ENCODE measurements at places on chromosomes 5 and 9. TPM values are rescaled to one million over a fixed set of nuclear protein-coding genes. Genes with fewer than 3 reads are reported as not detected.

DNA sequence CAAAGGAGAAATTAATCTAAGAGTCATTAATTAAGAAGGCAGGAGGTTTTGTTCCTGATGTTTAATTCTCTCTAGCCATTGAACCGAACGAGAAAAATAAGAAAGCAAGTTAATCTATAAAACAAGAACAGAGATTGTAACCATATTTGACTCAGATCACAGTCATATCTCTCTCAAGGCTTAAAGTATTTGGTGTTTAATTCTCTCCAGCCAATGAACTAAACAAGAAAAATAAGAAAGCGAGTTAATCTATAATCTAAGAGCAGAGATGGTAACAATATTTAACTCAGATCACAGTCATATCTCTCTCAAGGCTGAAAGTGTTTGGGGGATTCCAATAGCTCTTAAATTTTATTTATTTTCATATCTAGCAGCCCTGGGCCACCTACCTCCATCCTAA is 74.4 kb upstream of the SHISAL2B start:
- no peak for DNase-seq
- H3K36me3 ChIP-seq, result no peaks in the 10 kb centered on the region
- H3K4me1 ChIP-seq, result no peaks in the 10 kb centered on the region
- no peak overlapping the region for H3K27ac ChIP-seq

DNA sequence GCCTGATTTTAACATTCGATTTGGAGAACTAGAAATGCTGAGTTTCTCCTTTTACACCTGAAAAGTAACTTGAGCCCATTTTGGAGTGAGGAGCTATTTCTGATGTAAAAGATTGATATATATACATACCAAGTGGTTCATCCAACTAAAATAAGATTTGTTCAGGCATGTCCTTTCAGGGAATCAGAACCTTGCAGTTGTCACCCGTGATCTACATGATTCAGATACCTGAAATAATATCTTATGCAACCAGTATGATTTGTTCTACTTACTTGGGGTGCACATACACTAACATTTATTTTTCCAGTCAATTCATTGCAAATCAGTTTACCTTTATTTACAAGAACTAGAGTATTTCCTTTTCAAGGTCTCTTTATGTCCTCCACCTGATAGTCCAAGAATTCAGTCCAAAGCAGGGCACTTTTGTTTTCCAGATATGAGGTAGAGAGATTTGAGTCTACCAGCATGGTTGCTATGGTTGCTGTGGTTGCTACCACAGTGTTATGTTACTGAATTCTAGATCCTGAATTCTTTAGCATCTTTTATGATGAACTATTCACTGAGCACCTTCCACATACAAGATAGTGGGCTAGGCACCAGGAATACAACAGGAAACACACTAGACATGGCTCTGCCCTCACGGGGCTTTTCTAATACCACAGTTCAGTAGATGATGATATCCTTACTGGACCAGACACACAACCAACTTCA is 49.3 kb downstream of the CCL28 start:
- no peaks in the 10 kb centered on the region for H3K36me3 ChIP-seq
- H3K27ac ChIP-seq, result no peak overlapping the region
- DNase-seq, result no peak
- no peak overlapping the region for H3K4me3 ChIP-seq

DNA sequence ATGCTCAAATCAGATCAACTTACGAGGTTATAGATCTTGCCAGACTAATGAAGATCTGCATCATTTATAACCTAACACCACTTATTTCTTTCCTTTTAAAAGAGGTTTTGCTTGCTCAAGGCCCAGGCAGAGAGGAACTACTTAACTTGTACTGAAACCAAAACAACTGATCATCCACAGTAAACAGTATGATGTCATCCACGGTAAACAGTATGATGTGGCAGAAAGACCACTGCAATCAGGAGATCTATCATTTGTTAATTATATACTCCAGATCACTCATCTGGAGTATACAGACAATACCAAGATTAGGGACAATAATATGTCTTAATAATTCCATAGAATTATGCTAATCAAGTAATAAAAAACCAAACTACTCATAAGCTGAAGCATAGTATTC is 116.8 kb downstream of the ADAMTS6 start:
- no peaks in the 10 kb centered on the region for H3K36me3 ChIP-seq
- no peaks in the 10 kb centered on the region for H3K27me3 ChIP-seq
- no peaks in the 10 kb centered on the region for H3K4me1 ChIP-seq
- no peak overlapping the region for H3K4me3 ChIP-seq
- DNase-seq, result no peak
- H3K27ac ChIP-seq, result no peak overlapping the region

- no peak for DNase-seq
- H3K27me3 ChIP-seq, result no peaks in the 10 kb centered on the region
- H3K4me1 ChIP-seq, result no peaks in the 10 kb centered on the region
- no peaks in the 10 kb centered on the region for H3K36me3 ChIP-seq
- no peak overlapping the region for H3K27ac ChIP-seq
These were observed 28.8 kb downstream of the PPIC start for GRCh38 chr5:123007754-123008153.

- no peaks in the 10 kb centered on the region for H3K27me3 ChIP-seq
- no peak overlapping the region for H3K4me3 ChIP-seq
- no peak overlapping the region for H3K27ac ChIP-seq
These were observed 165.0 kb downstream of the FBXL7 start for GRCh38 chr5:15664961-15665360.

DNA sequence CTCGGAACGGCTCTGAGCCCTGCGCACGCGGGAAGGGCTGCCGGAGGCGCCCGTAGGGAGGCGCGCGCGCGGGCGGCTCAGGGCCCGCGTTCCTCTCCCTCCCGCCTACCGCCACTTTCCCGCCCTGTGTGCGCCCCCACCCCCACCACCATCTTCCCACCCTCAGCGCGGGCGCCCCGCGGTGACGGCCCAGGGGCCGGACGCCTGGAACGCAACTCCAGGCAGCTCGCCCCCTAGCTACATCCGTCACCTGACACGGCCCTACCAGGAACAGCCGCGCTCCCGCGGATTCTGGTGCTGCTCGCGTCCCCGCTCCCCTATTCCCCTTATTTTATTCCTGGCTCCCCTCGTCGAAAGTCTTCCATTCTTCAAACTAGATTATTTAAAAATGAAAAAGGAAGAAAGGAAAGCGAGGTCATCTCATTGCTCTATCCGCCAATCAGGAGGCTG is at the start of gene CDKN2B-AS1:
CDKN2B-AS1 (plus strand) TSS at position 236 of the 450 bp plus-strand sequence.
- peak within 1 kb of the TSS; percentile 94 for H3K27ac ChIP-seq
- peaks cover 28% of the 10 kb centered on the region for H3K27me3 ChIP-seq
- H3K4me3 ChIP-seq, result peak within 1 kb of the TSS; percentile 97
- no peaks in the 10 kb centered on the region for H3K36me3 ChIP-seq

The EIF4E1B gene
- not detected for total RNA-seq

The IFNA2 gene
- total RNA-seq, result not detected

The PDLIM7 gene
- 141 TPM for total RNA-seq

The ADRA1B gene
- 1.5 TPM for total RNA-seq

Measured in left lung (tissue), 14 donors.